ENCODE measurements at places on chromosomes 12 and 14. TPM values are rescaled to one million over a fixed set of nuclear protein-coding genes. Genes with fewer than 3 reads are reported as not detected.

GRCh38 chr14:58287607-58288042, 10.7 kb upstream of the ARID4A start:
- no peak for DNase-seq

DNA sequence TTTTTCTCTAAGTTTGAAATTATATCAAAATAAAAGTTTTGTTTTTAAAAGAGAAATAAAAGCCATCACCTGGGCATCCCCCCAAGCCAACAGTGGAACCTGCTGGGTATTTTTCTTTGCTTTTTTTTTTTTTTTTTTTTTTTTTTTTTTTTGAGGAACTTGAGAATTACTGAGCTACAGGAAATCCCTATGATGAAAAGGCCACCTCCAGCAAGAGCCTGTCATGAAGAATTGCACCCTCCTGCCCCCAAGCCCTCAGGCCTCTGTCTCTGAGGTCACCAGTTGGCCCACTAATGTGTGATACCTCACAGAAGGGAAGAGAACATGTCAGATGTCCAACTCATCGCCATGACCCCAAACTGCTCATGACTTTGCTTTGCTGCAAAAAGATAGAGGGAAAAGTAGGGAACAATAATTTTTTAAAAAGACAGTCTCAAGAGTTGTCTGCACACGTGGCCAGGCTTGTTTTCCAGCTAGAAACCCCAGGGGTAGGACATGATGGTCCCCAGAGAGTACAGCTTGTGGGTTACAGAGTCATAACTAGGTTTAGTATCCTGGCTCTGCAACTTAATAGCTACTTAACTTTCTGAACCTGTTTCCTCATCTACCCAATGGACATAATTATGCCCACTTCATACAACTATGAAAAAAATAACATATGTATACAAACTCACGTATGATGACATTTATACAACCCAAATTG, 124.3 kb upstream of the EGLN3 start:
- DNase-seq: no peak

DNA sequence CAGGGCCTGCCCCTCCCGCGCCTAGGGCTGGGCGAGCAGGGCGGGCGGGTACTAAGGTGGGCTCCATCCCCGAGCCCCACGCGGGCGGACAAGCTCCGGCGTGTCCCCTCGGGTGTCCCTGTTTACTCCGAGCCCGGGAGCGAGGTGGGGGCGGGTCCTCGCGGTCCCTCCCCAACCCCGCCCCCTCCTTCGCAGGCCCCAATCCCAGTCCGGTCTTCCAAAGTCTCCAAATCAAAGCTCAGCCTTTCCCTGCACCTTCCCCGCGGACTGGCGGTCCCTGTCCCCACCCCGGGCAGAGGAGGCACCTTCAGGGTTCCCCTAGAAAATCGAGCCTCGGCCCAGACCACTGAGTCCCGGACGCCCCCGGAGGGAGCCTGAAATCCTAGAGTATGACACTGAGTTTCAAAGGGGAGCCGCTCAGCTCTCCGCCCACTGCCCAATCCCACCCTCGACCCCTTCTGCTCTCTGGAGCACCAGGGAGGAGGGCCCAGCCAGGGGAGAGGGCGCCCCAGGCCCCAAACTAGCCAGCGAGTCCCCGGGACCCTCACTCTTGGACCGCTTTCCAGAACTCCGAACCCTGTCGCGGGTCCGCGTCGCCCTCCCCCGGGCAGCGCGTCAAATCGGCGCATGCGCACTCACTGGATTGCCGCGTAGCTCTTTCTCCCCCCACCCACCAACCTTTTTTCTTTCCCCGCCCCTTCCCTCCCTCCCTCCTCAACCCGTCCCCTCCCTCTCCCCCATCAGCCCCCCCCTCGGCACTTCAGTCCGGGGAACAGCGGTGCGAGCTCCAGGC, at the start of gene LRP1:
LRP1 (plus strand) TSS at position 758 of the 793 bp plus-strand sequence. CDS start 482 bp downstream, outside the sequence.
- peak; percentile 65 for DNase-seq

DNA sequence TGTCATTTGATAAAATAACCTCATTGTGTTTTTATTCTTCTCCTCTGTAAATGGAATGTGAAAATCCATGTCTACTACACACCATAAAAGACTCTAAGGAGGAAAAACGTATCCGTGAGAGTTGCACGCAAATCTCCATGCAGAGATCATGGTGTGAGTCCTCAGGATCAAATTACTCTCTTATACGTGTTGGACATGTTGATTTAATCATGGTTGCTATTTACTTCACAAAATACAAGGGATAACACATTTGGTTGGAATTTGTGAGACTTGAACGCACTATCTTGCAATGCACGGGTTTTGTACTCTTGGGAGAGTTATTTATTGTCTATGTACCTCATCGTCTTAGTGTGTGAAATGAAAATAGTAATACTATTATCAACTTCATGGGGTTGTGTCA, 128.0 kb upstream of the RASSF8 start:
- no peak for DNase-seq

- DNase-seq: no peak
Measured at GRCh38 chr12:78181544-78182162, 351.0 kb downstream of the NAV3 start.

DNA sequence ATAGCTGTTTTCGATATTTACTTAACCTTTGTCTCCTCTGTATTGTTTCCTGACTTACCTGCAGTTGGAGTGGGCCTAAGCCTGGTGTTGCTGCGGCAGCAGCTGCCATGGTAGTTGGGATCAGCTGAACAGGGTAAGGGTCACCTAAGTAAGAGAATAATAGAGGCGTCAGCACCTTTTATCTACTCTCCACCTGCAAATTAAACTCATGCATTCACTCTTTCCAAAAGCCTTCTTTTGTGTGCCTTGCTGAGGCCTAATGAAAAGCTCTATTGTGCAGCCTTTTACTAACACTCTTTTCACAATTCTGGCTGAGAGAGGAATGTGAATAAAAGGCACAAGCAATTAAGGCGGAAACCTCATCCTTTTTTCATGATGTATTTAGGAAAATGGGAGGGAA, 308.7 kb downstream of the SOX5 start:
- DNase-seq: no peak

GRCh38 chr14:71554959-71555612, 377.1 kb upstream of the RGS6 start:
- DNase-seq: no peak

DNA sequence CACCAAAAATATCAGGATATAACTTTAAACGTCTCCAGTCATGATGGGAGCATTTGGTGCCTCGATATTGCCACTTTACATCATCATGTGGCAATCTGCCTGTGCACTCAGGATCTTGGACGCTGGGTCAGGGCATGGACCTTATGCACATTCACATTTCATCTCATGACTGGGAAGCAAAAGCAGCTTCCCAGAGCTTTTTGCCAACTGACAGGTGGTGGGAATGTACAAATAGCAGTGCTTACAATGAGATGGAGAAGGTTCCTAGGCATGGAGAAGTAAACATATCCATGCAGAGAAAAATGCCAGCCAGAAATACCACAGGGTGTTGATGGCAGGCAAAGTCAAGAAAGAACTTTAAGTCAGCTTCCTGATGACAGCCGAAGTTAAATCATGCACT, 30.3 kb downstream of the EFCAB11 start:
- DNase-seq: no peak

DNA sequence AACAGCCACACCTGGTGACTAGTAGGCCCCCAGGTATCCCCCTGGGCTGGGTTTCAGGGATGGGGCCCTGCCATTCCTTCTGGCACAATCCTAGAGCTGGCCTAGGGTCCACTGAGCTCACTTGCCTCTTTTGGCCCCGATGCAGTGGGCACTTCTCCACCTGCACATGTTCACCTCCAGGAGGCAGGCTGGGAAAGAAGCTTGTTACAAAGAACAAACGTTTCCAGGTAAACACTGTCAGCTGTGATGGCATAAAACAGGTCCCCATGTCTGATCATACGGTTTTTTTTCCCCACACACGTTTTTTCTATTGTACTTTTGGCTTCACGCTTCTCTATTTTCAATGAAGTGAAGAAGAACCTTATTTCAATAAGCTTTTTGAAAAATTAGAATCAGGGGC, 15.8 kb upstream of the HVCN1 start:
- DNase-seq: no peak

TMX1 gene
- total RNA-seq: 67.0 TPM

ANO2 gene
- total RNA-seq: 0.89 TPM

Measured in H4 (cell line).